ENCODE measurements at places on chromosomes 3 and 15.
A peak's percentile ranks its signal among the peaks of the same experiment; 100 is the strongest.

DNA sequence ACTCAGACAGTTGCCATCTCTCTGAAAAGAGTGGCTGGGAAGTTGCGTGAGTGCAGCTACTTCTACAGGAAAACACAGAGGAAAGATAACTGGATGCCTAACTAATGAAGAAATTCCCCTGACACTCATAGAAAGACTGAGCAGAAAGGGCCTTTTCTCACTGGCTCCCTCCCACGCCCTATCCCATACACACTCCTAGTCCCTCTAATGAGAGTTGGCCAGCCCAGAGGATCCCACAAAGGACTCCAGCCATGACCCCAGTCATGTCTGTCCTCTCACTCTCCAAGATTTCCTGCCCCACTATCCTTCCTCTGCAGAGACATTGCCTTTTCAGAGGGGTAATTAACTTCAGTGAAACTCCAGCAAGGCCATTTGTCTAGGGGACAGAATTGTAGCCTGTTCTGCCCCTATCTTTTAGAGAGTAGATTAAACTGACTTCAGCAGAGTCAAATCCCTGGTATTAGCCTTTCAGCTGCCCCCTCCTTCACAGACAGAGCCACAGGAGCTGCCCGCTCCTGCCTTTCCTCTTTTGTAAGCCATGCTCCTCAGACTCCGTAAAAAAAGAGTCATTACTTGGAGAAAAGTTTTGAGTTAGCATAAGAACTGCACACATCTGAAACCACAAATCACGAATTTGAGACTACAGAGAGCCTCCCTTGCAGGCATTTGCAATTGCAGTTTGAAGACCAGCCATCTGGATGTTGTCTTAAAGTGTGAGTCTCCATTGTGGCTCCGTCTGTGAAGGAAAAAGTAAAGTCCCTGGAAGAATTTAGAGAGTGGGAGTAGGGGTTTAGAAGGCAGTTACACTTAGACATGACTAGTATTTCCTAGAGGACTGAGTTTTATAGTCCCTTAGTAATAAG is 129.1 kb upstream of the SEMA6D start:
- DNase-seq, result no peak

DNA sequence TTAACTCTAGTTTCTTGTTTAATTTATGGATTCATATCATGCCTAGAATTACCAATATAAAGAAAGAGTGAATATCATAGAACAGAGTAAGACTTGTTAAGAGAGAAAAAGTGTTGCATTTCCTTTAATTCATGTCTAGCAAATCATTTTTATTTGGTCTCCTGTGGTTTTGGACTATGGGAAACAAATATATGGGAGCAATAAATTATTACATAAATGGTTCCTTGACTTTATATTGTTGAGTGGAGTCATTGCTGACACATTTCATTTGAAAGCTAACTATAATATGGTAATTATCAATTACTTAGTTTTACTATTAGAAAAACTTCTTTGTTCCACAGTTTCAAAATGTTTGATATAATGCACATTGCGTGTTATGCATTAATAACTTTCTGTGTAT is 144.7 kb upstream of the CGNL1 start:
- no peak for DNase-seq

DNA sequence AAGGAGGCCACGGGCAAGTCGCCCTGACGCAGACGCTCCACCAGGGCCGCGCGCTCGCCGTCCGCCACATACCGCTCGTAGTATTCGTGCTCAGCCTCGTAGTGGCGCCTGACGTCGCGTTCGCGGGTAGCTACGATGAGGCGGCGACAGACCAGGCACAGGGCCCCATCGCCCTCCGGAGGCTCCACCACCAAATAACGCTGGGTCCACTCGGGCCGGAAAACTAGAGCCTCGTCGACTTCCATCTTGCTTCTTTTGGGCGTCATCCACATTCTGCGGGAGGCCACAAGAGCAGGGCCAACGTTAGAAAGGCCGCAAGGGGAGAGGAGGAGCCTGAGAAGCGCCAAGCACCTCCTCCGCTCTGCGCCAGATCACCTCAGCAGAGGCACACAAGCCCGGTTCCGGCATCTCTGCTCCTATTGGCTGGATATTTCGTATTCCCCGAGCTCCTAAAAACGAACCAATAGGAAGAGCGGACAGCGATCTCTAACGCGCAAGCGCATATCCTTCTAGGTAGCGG is at the start of gene EPM2AIP1:
TSS of gene EPM2AIP1 (minus strand) at position 326 of the 520 bp plus-strand sequence. CDS start at position 272, 54 bp downstream.
- DNase-seq, result no peak

DNA sequence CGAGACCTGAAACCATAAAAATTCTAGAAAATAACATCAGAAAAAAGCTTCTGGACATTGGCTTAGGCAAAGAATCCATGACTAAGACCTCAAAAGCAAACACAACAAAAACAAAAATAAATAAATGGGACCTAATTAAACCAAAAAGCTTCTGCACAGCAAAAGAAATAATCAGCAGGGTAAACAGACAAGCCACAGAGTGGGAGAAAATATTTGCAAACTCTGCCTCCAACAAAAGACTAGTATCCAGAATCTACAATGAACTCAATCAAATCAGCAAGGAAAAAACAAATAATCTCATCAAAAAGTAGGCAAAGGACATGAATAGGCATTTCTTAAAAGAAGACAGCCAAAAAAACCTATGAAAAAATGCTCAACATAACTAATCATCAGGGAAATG is 59.6 kb downstream of the DNAH12 start:
- no peak for DNase-seq

GRCh38 chr3:107323723-107324122 is 53.5 kb upstream of the CCDC54 start:
- DNase-seq, result no peak

GRCh38 chr15:47383801-47384200 is 333.5 kb upstream of the SEMA6D start:
- no peak for DNase-seq

DNA sequence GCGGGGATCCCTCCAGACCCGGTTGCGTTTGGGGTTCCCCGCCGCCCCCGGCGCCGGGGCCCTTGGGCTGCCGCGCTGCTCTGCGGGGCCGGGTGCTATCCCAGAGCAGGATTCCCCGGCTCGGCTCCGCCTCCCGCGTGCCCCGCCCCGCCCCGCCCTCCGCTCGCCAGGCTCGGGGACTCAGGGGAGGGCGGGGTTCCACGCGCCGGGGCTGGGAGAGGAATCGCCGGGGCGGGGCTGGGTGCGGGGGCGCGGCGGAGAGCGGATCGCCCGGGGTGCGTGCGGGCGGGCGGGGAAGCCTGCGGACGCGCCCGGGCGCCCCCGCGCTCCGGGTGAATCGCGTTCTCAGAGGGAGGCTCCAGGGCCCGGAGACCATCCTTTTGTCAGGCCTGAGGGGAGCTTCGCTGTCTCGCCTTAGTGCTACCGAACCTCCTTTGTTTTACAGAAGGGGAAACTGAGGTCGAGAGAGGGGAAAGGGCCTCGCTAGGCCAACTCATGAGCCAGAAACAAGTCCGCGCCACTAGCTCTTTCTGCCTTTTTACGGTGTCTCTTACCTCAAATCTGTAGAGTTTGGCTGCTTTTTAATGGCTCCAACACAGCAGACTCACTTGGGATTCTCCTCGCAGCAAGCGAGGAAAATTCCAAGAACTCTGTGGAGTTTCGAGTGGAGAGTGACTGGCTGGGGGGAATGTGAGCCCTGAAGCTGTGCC is at the start of gene TMEM158:
TSS of gene TMEM158 (minus strand) at position 82 of the 710 bp plus-strand sequence. CDS start 260 bp downstream, outside the sequence.
- peak; percentile 66 for DNase-seq

DNA sequence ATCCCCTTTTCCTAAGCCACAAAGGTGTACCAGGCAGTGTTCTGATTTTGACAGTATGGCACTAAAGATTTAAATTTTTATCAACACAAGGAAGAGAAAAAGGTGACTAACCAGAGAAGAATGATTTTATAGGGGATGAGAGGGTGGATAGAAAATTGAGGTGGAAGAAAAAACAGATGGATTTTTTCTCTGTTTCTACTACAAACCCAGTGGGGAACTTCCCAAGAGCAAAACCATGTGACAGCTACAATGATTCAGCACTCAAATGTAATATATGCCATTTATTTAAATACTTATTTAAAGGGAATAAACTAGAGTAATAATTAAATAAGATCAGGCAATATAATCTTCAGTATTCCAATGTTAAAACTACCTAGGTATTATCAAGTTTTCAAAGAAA is 11.1 kb downstream of the DCUN1D1 start:
- no peak for DNase-seq

DNA sequence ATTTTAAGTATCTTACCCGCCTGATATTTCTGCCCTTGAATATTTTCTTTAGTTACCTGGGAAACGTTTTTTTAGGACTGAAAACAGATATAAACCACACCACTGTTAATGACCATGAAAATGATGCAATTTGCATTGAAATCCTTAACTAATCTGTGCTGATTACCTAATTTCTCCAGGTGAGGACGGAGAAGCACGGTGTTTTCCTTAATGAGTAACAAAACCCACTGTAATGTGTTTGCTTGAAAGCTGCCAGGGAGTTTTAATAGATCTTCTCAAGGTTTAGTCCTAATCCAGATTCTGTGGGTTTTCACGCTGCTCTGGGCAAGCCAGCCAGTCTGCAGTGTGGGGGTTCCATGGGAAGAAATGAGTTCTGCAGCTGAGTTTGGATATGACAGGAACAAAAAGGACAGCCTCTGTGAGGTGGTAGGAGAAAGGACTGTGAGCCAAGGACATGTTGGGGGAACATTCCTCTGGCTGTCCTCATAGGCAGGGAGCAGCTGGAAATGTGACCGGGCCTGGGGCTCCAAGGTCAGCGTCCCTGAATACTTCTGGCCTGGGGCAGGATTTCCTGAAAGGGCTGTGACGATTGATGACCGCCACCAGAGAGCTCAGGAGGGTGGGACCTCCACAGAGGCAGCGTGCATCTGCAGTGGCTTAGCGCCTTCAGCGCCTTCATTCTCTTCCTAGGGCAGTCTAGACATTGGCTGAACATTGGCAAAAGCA is 18.6 kb downstream of the THSD4 start:
- no peak for DNase-seq

DNA sequence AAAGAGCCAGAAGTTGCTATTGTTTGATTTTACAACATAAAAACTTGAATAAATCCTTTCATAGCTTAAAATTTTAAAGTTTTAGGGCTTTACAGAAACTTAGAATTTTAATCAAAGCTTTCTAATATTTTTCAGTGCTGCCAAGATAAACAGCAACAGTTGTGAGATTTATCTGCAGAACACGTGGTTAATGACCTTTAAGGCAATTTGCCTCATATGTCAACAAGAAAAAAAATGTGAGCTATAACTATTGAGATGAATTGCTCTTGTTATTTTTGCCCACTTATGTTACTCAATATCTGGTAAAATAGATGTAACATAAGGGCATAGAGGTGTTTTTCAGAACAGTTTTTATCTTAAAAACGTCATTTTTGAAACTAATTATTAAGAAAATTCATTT is 96.7 kb upstream of the NECTIN3 start:
- no peak for DNase-seq

DNA sequence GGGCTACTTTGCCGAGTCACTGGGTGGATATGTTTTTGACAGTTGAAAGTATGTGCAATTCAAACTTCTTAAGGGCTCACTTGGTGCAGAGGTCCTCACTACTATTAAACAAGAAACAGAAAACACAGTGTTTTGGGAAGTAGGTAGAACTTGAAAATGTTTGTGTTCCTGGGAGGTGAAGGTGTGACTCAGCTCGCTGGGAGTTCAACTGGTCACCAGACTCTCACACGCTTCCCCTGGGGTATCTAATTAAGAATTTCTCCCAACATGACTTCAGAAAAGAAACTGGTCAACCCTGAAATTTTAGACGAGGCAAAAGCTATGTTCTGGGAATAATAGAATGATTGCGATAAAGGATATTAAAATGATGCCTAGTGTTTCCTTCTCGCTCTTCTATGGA is 1039.8 kb upstream of the SEMA6D start:
- DNase-seq, result no peak

All from C1 segment of cervical spinal cord (tissue), 14 donors.